Neuronal stem cell (in vitro differentiated cells): ENCODE measurements at places on chromosomes 1 and 21.

DNA sequence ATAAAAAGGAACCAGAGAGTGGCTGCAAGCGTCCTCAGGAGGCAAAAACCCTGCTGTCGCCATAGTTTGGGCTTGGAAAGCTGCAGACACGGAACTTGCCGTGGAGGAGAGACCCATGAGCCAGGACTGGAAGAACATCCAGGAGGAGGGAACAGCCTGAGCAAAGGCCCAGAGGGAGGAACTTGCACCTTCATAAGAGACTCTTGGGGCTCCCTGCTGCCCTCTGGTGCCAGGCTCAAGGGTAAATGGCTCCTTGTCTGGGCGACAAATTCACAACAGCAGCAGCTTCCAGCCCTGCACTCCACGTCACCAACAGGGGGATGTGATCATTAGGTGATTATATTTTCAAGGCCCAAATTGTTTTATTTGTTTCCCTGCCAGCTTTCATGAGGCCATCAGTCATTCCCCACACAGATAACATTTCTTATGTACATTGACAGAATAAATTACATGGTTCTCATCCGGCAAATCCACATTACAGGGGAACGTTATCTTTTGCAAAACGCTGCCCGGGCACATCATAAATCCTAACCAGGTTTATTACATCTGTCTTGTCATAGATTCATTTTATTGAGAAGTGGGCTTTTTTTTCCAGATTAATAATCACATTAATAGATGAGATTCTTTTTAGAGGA, 143.0 kb upstream of the GRIK3 start:
- H3K4me3 ChIP-seq = no peak overlapping the region
- no peaks in the 10 kb centered on the region for H3K36me3 ChIP-seq
- DNase-seq = no peak
- H3K27me3 ChIP-seq = no peaks in the 10 kb centered on the region
- no peaks in the 10 kb centered on the region for H3K4me1 ChIP-seq

- H3K4me3 ChIP-seq = no peak overlapping the region
- peaks cover 12% of the 10 kb centered on the region for H3K4me1 ChIP-seq
- no peaks in the 10 kb centered on the region for H3K27me3 ChIP-seq
- DNase-seq = no peak
These were observed 7.3 kb downstream of the WDR26 start for GRCh38 chr1:224427346-224427745.

GRCh38 chr1:174156437-174156836, 2.9 kb upstream of the RABGAP1L start:
- H3K27ac ChIP-seq = no peak overlapping the region
- no peak overlapping the region for H3K4me3 ChIP-seq
- H3K36me3 ChIP-seq = no peaks in the 10 kb centered on the region

DNA sequence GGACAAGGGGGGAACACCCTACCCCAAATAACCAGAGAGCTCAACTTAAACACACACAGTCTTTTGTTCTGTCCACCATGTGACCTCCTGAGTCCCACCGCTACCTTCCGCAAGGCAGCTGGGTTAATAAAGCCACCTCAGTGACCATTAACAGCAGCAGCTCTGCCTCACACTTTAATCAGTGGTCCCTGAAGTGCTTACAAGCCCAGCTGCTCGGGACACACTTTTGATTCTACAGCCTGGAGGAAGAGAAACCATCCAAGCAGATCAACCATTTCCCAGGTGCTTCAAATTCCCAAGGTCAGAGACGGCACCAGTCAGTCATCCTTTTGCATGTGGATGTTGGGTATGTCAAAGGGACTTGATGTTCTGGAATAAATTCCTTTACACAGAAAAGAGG, 70.1 kb downstream of the KCNJ15 start:
- H3K27ac ChIP-seq = no peak overlapping the region
- no peak overlapping the region for H3K4me3 ChIP-seq
- no peak for DNase-seq
- H3K27me3 ChIP-seq = no peaks in the 10 kb centered on the region
- no peaks in the 10 kb centered on the region for H3K36me3 ChIP-seq
- H3K4me1 ChIP-seq = peaks cover 3% of the 10 kb centered on the region

GRCh38 chr1:77671836-77672235, 10.6 kb downstream of the ZZZ3 start:
- no peak for DNase-seq
- no peaks in the 10 kb centered on the region for H3K4me1 ChIP-seq
- H3K27ac ChIP-seq = no peak overlapping the region
- peaks cover 3% of the 10 kb centered on the region for H3K36me3 ChIP-seq
- H3K27me3 ChIP-seq = no peaks in the 10 kb centered on the region
- no peak overlapping the region for H3K4me3 ChIP-seq

DNA sequence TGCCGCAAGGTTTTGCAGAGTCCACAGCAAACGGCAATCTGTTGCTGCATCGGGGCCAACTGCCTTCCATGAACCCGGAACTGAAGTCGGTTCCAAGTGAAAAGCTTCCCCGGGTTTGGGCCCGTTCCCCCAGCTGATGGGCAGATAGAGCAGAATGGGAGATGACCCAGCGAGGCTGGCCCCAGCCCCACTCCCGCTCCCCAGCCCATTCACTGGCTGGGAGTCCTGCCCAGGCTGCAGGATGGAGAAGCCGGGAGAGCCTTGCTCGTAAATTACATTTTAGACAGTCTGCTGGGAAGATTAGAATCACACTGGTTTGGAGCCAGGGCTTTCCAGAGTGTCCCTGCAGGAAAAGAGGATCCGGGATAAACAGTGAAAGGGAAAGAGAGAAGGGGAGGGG, 31.6 kb upstream of the PAX7 start:
- no peak overlapping the region for H3K27ac ChIP-seq
- no peaks in the 10 kb centered on the region for H3K27me3 ChIP-seq
- no peak for DNase-seq
- H3K36me3 ChIP-seq = no peaks in the 10 kb centered on the region
- no peaks in the 10 kb centered on the region for H3K4me1 ChIP-seq
- H3K4me3 ChIP-seq = no peak overlapping the region

DNA sequence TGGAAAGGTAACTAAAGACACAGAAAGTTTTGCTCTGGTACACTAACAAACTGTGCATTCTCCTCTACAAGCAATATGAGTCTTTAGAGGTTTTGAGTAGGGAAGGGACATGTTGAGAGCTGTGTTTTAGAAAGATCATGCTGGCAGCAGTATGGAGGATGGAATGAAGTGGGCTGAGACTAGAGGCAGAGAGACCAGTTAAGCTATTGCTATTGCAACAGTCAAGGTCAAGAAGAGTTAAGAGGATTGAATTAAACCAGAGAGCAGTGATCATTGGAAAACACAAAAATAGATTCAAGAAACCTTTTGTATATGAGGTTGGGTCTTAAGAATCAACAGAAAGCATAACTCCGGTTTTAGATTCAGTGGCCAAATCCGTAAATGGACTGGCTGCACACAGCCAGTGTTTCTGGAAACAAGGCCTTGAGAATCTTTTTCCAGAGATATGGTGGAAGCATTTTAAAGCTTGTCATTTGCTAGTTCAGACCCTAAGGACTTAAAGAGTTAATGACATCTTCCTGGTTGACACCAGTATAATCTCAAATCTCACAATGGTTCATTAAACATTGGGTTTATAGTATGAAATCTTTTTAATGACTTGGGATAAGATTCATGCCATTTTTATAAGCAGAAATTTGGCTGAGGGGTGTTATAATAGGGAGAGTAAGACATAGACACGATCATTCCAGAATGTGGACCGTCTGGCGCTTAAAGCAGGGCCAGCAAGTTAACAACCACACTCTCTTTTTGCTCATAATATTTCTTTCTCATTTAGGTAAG, 177.9 kb downstream of the NR5A2 start:
- H3K4me3 ChIP-seq = no peak overlapping the region
- H3K4me1 ChIP-seq = no peaks in the 10 kb centered on the region
- H3K27ac ChIP-seq = no peak overlapping the region

DNA sequence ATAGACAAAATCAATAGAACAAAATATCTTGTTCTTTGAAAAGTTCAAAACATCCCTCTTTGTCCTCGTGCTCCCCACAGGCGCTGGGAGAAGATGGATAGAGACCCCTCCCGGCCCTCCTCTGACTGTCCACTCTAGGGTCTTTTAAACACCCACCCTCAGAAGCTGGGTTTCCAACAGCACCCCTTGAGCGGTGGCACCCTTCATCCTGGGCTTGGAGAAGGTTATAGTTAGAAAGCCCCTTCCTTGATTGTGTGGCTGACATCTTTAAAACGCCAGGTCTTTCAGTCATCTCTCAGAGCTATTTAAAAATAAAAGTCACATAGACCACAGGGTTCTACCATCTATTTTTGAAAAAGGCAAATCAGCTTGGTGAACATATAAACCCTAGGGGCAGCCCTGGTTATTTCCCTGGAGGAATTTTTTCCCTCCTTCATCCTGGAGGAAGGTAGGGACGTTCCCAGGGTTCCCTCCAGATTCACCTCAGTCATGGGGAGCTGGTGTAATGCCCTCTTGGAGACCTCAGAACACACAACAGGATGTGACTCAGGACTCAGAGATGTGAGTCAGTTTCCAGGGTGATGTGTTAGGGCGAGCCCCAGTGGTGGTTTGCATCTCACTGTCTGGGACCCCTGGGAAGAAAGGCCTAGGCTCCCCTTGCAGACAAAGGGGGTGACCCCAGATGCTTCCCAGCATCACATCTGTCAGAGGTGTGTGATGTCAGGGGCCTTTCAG, 138.5 kb downstream of the CLIC6 start:
- H3K27me3 ChIP-seq = no peaks in the 10 kb centered on the region
- H3K4me1 ChIP-seq = no peaks in the 10 kb centered on the region
- no peak overlapping the region for H3K27ac ChIP-seq
- DNase-seq = no peak
- no peaks in the 10 kb centered on the region for H3K36me3 ChIP-seq
- H3K4me3 ChIP-seq = no peak overlapping the region

- H3K27ac ChIP-seq = no peak overlapping the region
- no peak for DNase-seq
- no peak overlapping the region for H3K4me3 ChIP-seq
- H3K4me1 ChIP-seq = no peaks in the 10 kb centered on the region
- no peaks in the 10 kb centered on the region for H3K27me3 ChIP-seq
These were observed 44.4 kb upstream of the BMP8A start for GRCh38 chr1:39446986-39447567.

DNA sequence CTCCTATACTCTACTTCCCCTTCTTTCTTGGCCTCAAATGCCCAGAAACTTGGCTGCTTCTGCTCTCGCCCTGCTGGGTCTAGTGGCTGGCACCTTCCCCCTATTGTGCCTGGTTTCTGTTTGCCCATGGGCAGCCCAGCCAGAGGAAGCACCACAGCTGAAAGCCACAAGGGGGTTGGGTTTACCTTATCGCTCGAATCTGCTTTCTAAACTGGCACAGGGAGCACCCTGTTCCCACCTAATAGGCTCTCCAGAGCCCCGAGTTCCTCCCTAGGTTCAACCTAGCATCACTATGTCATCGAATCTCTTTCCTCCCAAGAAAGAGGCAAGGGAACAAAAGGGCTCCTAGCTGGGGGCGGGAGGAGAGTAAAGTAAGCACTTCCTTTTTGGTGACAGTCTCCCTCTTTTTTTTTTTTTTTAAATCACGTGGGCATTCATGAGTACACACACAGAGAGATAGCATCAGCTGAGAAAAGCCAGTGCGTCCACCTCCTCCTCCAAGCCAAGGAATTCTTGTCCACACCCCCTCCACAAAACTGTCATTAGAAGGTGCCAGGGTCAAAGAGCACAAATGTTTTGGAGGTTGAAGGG, 72.8 kb downstream of the PLEKHA6 start:
- no peak overlapping the region for H3K4me3 ChIP-seq
- no peak overlapping the region for H3K27ac ChIP-seq
- peaks cover 16% of the 10 kb centered on the region for H3K4me1 ChIP-seq
- DNase-seq = no peak
- H3K27me3 ChIP-seq = peaks cover 2% of the 10 kb centered on the region

DNA sequence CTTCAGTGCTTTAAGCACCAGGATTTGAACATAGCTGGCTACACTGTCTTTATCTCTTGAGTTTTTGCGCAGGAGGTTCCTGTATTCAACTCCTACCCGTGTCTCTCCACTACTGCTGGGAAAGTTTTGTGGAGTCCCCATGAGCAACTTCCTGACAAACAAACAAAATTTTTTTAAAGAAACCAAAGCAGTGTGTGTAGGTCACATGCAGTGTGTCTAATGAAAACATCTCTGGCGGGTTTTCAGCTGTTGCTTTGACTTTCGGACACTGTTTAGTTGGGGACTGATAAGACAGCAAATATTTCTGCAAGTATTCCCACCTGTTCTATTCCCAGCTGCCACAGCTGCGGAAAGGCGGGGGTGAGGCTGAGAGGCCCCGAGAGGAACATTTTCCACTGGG, 2.0 kb downstream of the PSEN2 start:
- peaks cover 6% of the 10 kb centered on the region for H3K36me3 ChIP-seq
- peaks cover 14% of the 10 kb centered on the region for H3K4me1 ChIP-seq
- DNase-seq = no peak
- no peaks in the 10 kb centered on the region for H3K27me3 ChIP-seq
- no peak overlapping the region for H3K27ac ChIP-seq
- H3K4me3 ChIP-seq = no peak overlapping the region

GRCh38 chr1:118914379-118915161, 73.6 kb downstream of the TBX15 start:
- no peak for DNase-seq
- no peak overlapping the region for H3K4me3 ChIP-seq
- no peaks in the 10 kb centered on the region for H3K4me1 ChIP-seq
- H3K27ac ChIP-seq = no peak overlapping the region
- no peaks in the 10 kb centered on the region for H3K36me3 ChIP-seq

DNA sequence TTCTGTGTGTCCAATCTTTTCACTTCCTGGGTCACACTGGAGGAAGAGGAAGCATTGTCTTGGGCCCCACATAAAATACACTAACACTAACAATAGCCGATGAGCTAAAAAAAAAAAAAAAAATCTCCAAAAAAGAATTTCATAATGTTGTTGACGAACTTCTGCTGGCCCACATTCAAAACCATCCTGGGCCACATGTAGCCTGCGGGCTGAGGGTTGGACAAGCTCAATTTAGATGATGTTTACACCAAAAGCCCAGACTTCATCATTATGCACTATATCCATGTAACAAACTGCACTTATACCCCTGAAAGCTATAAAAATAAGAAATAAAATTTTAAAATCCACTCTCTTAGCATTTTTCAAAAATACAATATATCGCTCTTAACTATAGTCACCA, 187.8 kb upstream of the PTBP2 start:
- H3K27me3 ChIP-seq = no peaks in the 10 kb centered on the region
- no peaks in the 10 kb centered on the region for H3K36me3 ChIP-seq
- H3K4me3 ChIP-seq = no peak overlapping the region
- H3K4me1 ChIP-seq = no peaks in the 10 kb centered on the region
- DNase-seq = no peak

GRCh38 chr1:111222308-111223125, 5.0 kb upstream of the CHI3L2 start:
- H3K36me3 ChIP-seq = no peaks in the 10 kb centered on the region
- no peak overlapping the region for H3K27ac ChIP-seq
- peak; percentile 71 for DNase-seq

- H3K4me1 ChIP-seq = no peaks in the 10 kb centered on the region
- H3K36me3 ChIP-seq = no peaks in the 10 kb centered on the region
- H3K4me3 ChIP-seq = no peak overlapping the region
- no peak for DNase-seq
- no peaks in the 10 kb centered on the region for H3K27me3 ChIP-seq
These were observed 63.9 kb downstream of the VWA5B1 start for GRCh38 chr1:20354610-20355009.

GRCh38 chr1:162168261-162168660, 98.8 kb downstream of the NOS1AP start:
- peak overlapping the region; percentile 11 for H3K27ac ChIP-seq
- no peaks in the 10 kb centered on the region for H3K27me3 ChIP-seq
- peaks cover 29% of the 10 kb centered on the region for H3K4me1 ChIP-seq

GRCh38 chr1:92709738-92710137, 75.2 kb downstream of the EVI5 start:
- DNase-seq = no peak
- no peaks in the 10 kb centered on the region for H3K27me3 ChIP-seq
- no peak overlapping the region for H3K4me3 ChIP-seq
- no peaks in the 10 kb centered on the region for H3K36me3 ChIP-seq
- H3K27ac ChIP-seq = no peak overlapping the region
